ENCODE measurements at places on chromosomes 12 and 14.

DNA sequence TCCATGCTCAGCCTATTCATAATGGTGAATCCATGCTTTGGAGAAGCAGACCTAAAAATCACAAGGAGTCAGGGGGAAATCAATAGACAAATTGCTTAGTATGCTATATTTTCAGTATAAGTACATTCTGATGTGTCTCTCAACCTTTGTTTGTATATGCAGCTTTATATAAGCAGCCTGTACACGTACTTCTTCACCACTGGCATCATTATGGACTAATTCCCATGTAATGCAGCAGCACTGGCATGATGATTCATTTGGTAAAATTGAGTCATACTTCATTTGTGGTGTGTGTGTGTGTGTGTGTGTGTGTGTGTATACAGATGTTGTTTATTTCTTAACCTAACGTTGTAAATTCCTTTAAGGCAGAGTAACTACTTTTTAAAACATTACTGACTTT, 10.9 kb downstream of the DCP1B start:
- DNase-seq = peak; percentile 81

DNA sequence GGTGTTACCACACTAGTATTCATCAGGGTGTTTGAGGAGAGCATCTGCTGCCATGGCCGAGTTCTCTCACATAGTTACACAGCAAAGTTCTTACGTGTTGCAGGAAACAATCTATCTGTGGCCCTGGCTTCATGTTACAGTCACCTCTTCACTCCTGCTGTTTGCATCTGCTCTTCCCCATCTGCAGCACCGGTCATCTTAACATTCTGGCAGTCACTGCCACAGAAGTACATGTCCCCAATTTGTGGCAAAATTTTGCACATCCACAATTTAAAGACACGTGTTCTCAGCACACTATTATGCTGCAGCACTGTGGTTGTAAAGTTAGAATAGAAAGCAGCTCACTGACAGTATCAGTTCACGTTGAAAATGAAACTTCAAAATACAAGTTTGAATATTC, 23.2 kb downstream of the MAPK1IP1L start:
- no peak for DNase-seq

DNA sequence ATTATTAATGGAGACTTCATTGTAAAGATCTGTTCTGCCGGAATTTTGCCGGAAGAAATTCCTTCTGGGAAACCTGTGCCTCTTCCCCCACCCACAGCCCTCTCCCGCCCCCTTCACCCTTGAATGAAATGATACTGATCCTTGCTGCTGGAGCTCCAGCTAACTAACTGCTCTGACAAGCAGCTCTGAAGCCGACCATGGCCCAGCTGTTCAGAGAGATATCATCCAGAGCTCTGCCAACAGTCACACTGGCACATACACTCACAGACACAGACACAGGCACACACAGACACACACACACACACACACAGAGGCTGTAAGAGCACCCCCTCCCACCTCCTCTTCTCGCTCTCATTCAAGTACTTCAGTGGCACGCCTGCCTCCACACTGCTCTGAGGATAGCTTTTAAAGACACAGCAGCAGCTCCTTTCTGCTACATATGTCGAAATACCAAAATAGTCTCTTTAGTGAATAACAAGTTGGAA, 88.6 kb downstream of the R3HDM2 start:
- no peak for DNase-seq

GRCh38 chr14:82720946-82721345, 1187.3 kb upstream of the SEL1L start:
- no peak for DNase-seq

- DNase-seq = no peak
Measured at GRCh38 chr12:48084066-48084465, 21.8 kb downstream of the SENP1 start.

DNA sequence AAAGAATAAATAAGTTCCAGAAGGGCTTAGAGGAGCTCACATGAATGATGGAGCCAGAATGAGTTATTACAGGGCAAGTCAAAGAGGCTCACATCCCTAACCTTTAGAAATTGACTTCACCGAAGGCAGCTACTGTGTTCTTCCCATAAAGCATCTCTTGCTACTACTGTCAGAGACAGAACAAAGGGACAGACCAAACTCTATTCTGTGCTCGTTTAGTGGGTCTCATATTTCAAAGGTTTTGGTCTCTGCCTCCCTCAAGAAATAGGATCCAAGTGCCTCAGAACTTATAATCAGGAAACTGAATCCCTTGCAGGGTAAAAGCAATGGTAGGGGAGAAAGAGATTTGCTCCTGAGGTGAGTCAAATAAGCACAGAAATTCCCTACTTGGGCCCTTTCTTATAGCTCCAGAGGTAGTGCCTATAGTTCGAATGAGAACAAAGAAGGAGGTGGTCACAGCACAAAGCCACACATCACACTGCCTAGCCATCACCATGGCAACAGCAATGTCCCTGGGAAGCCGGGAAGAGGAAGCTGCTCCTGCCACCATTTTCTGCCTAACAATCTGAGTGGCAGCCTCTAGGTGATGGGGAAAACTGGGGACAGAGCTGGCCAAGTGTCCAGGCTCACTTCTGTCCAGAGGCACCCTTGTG, 294.9 kb downstream of the FOXN3 start:
- no peak for DNase-seq

GRCh38 chr12:39441963-39442830, 723 bp downstream of the KIF21A start:
- no peak for DNase-seq

DNA sequence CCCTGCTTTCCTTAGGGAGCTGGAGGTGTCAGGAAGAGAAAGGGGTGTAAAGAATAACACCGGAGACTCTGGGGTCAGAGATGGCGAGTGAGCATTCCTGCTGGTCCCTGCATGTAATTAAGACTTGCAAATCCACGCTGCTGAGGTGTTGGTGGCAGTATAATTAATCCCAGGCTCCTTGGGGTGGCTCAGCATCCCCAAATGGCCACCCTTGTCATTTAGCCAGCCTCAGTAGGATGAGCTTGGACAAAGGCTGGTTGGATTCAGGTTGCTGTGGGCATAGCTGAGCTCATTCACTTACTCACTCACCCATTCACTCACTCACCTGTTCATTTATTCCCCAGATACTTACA, 174.4 kb upstream of the RPH3A start:
- no peak for DNase-seq

GRCh38 chr14:76863724-76864407, 37.7 kb downstream of the LRRC74A start:
- no peak for DNase-seq

- no peak for DNase-seq
Measured at GRCh38 chr12:45215419-45216229, at the start of gene ANO6. Gene ANO6, plus strand, starts transcription at chr12:45216095. Its CDS starts 227 bp downstream, at chr12:45216322.

DNA sequence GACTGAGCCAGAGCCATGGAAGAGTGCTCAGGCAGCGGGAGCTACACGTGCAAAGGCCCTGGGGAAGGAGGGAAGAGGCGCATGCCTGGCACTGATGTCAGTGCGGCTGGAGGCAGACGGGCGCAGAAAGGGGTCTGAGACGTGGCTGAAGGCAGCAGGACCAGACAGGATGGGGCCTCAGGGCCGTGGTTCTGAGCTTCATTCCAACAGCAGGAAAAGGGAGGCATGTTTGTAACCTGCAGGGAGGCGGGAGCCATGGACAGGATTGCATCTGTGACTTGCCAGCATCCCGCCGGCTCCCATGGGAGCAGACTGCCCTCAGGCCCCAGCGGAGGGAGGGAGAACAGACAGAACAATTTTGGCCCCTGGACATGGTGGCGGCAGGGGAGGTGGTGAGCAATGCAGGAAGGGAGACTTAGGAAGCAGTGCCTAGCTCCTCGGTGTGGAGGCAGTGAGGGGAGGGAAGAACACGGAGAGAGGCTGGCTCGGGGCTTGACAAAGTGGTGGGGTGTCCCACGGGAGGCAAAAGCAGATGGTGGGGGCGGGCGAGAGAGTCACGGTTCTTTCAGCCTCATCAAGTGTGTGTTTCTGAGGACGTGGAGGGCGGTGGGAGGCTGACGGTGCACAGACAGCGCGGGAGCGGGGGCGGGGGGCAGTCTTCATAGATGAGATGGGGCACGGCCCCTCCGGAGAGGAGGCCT, 33.3 kb upstream of the INF2 start:
- no peak for DNase-seq

DNA sequence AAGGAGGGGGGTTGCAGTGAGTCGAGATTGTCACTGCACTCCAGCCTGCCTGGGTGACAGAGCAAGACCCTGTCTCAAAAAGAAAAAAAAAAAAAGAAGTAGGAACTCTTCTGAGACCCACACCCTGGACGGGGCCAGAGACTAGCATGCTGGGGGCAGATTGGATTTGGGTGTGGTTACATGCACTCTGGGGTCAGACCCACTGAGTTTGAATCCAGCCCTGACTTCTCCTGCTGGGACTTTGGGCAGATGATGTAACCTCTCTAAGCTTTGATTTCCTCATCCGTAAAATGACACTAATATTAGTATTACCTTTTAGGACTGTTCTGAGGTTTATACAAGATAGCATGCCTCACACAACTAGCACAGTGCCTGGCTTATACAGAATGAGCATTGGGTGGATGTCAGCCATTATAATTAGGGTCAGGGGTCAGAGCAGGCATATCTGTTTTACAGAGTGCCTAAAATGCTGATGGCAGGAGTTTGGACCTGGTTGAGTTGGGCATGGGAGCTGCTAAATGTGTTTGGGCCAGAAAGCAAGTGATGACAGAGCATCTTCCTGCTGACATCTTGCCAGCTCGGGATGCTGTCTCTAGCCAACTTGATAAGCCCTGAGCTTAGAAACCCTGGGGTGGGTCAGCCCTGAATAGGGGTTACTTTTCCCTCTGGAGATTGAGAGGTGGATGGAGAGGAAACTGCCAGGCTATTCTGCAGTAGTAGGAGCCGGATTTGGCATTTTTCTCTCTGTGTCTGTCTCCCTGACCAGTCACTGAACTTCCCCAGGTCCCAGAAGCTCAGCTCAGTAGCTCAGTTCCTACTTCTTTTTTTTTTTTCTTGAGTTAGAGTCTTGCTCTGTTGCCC, 15.5 kb downstream of the TPCN1 start:
- DNase-seq = no peak

DNA sequence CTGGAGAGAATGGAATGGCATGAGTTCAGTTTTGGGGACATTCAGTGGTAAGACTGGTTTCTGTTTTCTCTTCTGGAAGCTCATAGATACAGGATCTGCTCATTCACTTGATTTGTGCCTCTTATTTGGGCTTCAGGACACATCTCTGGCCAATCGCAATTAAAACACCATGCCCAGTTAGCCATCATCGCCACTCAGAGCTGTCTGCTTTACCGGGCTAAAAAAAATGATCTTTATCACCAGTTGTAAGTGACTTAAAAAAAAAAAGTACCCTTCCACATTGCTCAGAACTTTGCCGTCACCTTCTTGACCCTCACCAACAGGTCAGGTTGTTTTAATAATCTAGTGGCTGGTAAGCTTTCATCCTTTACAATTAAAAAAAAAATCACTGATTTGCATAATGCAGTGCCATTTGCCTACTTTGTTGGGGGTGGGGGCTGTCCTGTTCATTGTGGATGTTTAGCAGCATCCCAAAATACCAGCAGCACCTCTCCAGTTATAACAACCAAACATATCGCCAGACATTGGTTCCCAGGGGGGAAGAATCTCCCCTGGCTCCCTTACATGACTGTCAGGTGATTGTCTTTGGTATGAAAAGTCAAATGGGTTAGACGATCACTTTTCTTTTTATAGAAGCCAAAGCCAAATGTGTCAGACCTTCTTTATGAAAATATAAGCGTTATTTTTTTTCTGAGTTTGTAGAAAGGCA, 150.1 kb downstream of the PRKCH start:
- DNase-seq = no peak

DNA sequence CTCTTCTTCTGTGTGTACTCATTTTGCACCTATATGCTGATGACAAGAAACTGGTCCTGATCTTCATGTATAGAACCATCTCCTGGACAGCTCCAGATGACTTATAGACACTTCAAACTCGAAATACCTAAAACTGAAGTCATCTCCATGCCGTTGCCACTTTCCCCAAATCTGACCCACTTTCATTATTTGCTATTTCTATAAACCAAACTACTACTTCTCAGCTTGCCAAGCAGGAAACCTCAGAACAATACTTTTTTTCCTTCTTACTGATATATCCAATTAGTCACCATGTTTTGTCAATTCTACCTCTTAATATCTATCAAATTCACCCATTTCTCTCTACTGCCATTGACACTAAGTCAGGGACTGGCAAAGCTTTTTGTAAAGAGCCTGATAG, 14.8 kb downstream of the SGPP1 start:
- DNase-seq = no peak

GRCh38 chr14:77000340-77001270, 27.9 kb downstream of the IRF2BPL start:
- no peak for DNase-seq

DNA sequence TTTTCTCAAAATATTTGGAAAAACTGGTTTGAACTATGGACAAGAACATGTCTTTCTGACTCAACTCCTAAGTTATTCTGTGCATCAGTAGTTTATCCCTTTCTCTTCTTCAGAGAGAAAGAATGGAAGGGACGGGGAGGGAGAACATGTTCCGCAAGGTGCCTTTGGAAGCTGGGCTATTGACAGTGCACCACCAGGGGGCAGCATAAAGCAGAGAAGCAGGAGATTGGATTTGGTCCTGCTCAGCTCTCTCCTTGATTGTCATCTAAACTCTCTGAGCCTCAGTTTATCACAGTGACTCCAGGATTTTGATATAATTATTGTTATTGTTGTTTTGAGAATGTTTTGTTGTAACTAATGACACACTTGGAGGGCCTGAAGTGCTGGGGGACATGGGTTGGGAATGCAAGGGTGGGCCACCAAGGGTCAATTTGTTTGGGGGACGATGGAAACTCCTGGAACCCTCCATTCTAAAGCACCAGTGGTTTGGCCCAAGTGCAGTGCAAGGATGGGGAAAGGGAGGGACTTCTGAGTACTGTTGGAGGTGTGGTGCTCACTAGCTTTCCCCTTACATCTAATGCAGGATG, 45.3 kb upstream of the ANO6 start:
- DNase-seq = no peak

GRCh38 chr14:34668111-34668510, 38.2 kb upstream of the SNX6 start:
- no peak for DNase-seq

- DNase-seq = no peak
Measured at GRCh38 chr14:55028066-55028465, 1.0 kb downstream of the SOCS4 start.

- no peak for DNase-seq
Measured at GRCh38 chr12:55695349-55695748, 12.4 kb downstream of the ITGA7 start.

GRCh38 chr14:22488522-22489243, 100.3 kb downstream of the DAD1 start:
- no peak for DNase-seq

All from GM04503 (cell line).